ENCODE measurements at places on chromosomes 1 and 21.

DNA sequence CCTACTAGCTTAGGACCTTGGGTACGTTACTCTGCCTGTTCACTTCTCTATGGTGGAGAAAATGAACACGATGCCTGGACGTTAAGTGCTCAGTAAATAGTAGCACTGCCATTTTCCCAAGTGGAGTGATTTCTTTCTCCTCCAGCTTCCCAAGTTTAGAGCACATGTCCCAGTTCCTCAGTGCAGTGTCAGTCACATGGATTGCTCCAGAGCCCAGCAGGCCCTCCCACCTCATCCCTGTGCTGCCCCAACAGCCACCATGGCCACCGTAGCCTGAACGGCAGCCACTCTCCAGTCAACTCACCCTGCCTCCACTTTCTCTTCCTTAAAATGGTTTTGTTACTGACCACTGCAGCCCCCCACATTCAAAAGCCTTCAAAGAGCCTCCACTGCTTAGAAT, 8.5 kb downstream of the STMN1 start:
- peaks cover 68% of the 10 kb centered on the region for H3K36me3 ChIP-seq
- H3K27me3 ChIP-seq, result no peaks in the 10 kb centered on the region
- no peak overlapping the region for H3K4me3 ChIP-seq
- peaks cover 17% of the 10 kb centered on the region for H3K4me1 ChIP-seq
- no peak for DNase-seq

DNA sequence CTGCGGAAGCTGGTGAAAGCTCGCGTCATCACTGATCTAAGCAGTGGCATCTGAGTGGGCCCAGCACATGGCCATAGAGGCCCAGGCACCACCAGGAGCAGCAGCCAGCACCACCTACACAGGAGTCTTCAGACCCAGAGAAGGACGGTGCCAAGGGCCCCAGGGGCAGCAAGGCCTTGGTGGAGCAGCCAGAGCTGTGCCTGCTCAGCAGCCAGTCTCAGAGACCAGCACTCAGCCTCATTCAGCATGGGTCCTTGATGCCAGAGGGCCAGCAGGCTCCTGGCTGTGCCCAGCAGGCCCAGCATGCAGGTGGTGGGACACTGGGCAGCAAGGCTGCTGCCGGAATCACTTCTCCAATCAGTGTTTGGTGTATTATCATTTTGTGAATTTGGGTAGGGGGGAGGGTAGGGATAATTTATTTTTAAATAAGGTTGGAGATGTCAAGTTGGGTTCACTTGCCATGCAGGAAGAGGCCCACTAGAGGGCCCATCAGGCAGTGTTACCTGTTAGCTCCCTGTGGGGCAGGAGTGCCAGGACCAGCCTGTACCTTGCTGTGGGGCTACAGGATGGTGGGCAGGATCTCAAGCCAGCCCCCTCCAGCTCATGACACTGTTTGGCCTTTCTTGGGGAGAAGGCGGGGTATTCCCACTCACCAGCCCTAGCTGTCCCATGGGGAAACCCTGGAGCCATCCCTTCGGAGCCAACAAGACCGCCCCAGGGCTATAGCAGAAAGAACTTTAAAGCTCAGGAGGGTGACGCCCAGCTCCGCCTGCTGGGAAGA, 3.2 kb upstream of the ARTN start:
- H3K4me1 ChIP-seq, result peaks cover 17% of the 10 kb centered on the region
- peaks cover 29% of the 10 kb centered on the region for H3K27me3 ChIP-seq
- no peak for DNase-seq
- H3K27ac ChIP-seq, result no peak overlapping the region
- H3K4me3 ChIP-seq, result no peak overlapping the region

DNA sequence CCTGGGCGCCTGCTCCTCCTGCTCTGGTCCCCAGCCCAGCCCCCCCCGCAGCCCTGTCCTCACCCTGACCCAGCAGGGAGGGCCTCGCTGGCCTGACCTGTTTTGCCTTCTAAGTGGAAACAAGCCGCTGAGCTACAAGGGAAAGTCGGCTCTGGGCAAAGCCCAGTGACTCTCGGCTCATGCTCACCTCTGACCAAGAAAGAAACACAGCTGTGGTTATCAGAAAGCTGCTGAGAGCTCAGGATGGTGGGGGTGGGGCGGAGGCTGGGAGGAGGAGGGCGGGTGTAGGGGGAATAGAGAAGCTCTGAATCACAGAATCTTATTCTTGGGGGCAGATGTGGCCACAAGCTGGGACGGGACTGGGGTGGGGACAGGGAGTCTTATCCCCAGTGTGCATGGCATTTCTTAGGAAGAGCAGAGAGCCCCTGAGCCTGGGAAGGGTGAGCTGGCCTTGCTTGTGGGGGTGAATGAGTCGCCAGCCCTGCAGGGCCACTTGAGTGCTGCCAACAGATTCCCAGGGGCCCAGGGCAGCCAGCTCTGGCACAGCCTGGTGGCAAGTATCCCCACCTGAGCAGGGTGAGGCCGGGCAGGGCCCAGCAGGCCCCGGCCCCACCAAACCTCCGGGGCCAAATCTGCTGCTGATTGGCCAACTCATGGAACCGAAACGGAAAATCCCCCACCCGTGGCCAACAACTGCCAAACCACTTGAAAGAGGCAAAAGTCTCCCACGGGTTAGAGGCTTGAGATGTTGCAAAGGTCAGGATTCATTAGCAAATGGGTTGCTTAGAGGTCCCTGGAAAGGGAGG, 120.6 kb downstream of the SPSB1 start:
- H3K4me3 ChIP-seq, result peak overlapping the region; percentile 43
- H3K36me3 ChIP-seq, result no peaks in the 10 kb centered on the region
- peak overlapping the region; percentile 50 for H3K27ac ChIP-seq
- peaks cover 50% of the 10 kb centered on the region for H3K4me1 ChIP-seq
- DNase-seq, result peak; percentile 74
- H3K27me3 ChIP-seq, result peaks cover 15% of the 10 kb centered on the region

DNA sequence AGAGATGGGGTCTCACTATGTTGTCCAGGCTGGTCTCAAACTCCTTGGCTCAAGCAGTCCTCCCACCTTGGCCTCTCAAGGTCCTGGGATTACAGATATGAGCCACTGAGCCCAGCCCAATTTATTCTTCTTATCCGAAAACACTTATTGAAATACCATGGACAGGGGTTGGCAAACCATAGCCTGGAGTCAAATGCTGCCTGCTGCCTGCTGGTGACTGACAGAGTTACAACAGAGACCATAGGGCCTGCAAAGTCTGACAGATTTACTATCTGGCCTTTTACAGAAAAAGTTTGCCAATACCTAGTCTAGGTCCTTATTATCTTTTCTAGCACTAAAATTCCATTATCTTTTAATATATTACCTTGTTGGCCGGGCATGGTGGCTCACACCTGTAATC, 87.1 kb upstream of the ZNF281 start:
- no peak overlapping the region for H3K4me3 ChIP-seq
- H3K27ac ChIP-seq, result no peak overlapping the region
- no peak for DNase-seq
- H3K27me3 ChIP-seq, result peaks cover 8% of the 10 kb centered on the region

DNA sequence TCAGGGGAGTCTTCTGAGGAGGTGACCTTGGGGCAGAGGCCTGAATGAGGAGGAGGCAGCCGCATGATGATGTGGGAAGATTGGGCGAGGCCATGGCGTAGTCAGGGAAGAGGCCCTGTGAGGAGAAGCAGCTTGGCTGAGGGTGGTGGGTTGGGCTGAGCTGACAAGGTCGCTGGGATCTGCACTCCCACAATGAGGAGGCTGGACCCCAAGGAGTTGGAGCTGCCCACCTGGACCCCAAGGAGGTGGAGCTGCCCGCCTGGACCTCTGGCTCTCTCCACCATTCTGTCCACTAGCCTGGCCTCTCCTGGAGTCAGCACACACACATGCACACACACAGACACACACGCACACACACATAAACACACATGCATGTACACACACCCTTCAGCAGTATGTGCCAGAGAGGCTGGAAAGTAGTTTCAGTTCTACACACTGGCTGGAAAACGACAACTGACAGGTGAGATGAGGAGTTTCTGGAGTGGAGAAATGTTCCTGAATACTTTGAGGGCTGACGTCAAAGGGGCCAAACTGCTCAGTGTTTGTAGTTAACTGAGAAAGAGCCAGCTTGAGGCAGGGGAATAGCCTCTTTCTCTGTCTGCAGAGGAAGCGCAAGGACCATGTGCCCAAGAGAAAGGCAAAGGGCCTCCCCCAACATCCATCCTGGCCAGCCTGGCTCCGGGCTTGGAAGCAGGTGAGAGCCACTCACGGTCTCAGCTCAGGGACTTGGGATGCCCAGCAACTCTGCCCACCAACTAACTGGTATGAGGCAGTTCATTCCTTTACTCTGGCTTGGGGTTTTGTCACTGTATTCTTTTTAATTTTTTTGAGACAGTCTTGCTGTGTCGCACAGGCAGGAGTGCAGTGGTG, 7.1 kb downstream of the SMPDL3B start:
- H3K27me3 ChIP-seq, result no peaks in the 10 kb centered on the region
- H3K4me1 ChIP-seq, result peaks cover 22% of the 10 kb centered on the region
- H3K27ac ChIP-seq, result no peak overlapping the region
- no peaks in the 10 kb centered on the region for H3K36me3 ChIP-seq
- DNase-seq, result no peak

DNA sequence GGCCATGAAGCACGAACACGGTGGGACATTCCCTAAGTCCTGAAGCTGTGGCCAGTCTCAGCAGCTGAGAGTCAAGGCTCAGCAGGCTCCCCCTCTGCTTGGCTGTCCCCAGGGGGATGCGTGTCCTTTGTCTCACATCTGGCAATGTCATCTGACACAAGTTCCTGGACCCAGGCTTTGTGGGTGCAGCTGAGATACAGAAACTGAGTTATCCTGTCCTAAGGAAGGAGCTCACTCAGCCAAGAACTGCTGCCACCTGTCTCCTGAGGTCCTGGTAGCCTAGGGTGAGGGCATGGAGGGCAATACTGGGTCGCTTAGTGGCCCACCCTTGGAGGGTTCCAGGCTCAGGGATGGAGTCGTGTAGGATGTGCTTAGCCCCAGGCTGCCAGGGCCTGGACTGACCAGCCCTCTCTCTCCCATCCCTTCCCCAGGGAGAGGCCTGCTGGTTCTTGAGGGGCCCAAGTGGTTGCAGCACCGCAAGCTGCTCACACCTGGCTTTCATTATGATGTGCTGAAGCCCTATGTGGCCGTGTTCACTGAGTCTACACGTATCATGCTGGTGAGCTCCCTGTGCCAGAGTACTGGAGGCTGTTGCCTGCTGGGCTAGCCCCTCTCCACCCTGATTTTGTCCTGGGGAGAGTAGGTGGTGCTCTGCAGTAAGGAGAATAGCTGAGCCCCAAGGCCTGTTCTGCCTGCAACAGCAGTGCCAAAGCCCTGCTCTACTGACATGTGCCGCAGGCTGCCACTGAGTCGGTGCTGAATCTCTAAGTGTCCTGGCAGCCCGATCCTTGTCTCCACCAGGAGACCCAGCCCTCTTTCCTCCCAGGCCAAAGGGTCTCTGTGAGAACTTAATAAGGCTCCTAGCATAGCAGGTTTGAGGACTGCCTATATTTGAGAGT, 13.5 kb downstream of the CYP4B1 start:
- no peaks in the 10 kb centered on the region for H3K36me3 ChIP-seq
- no peaks in the 10 kb centered on the region for H3K4me1 ChIP-seq
- DNase-seq, result no peak
- H3K27me3 ChIP-seq, result peaks cover 6% of the 10 kb centered on the region

DNA sequence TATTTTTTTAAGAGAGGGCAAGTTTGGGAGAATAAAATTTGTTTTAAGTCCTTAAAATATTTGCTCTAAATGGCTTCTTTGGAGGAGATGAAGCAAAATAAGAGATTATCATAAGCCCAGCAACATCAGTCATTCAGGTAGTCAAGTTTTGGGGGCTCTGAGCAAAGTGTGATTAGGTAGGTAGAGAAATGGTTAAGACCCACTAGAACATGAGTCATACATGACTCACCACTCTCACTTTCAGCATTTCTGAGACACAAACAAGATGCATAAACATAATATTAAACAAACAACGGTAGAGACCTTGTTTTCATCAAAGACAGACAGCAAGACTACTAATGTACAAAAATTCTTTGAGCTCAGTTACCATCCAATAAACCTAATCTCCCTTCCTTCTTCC, 272.2 kb downstream of the LMO4 start:
- H3K36me3 ChIP-seq, result no peaks in the 10 kb centered on the region
- no peak for DNase-seq
- H3K27me3 ChIP-seq, result no peaks in the 10 kb centered on the region
- no peaks in the 10 kb centered on the region for H3K4me1 ChIP-seq

- no peak overlapping the region for H3K4me3 ChIP-seq
- DNase-seq, result no peak
- H3K27ac ChIP-seq, result no peak overlapping the region
- peaks cover 4% of the 10 kb centered on the region for H3K4me1 ChIP-seq
Measured at GRCh38 chr1:94731891-94732290, 88.3 kb upstream of the SLC44A3 start.

DNA sequence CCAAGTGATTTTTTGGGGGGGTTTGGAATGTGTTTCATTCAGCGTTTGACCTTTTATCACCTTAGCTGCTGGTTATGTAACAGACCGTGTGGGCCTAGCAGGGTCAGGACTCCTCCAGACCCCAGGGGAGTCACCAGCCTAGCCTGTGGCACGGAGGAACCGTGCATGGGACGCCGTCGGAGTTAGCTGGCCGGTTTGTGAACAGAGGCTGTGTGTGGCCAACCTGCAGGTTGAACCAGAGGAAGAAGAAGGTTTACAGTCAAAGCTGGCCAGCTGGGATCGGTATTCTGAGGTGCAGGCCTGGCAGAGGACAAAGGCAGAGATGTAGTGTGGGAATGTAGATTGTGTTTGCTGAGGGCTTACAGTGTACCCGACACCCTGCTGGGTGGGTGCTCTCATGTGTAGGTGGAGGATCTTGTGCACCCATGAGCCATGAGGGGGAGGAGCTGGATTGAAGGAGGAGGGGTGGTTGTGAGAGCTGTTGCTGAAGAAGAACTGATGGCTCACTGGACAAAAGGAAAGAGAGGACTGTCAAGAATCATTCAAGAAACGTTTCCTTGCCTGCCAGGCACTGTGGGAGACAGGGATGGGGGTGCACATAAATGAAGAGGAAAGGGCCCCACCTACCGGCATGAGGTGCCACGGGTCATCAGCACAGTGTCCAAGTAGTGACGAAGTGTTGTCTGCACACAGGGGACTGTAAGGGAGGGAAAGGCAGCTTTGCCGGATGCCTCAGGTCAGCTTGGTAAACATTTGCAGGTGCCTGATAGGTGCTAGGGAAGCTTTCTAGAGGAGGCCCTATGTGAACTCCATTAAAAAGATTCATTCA, 40.0 kb upstream of the PWP2 start:
- peaks cover 51% of the 10 kb centered on the region for H3K4me1 ChIP-seq
- H3K27me3 ChIP-seq, result no peaks in the 10 kb centered on the region
- peak; percentile 17 for DNase-seq
- H3K36me3 ChIP-seq, result peaks cover 93% of the 10 kb centered on the region
- no peak overlapping the region for H3K4me3 ChIP-seq

DNA sequence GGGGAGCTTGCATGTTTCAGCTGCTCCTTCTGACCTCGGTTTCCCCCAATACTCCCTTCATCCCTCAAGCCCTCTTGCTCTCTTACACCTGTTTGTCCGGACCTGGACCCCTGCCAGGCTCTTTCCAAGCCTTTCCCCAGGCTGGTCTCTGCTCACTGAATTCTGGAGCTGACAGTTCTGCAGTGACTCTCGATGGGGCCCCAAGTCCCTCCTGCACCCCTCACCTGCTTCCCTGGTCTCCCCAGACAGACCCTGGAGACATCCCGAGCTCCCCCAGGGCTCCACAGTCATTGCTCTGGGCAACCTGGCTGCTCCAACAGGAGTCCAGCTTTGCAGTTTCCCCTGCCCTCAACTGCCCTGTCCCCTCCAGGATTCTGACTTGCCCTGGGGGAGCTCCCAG, 198.6 kb downstream of the GRIK3 start:
- H3K36me3 ChIP-seq, result no peaks in the 10 kb centered on the region
- no peak overlapping the region for H3K27ac ChIP-seq
- peaks cover 16% of the 10 kb centered on the region for H3K27me3 ChIP-seq
- H3K4me3 ChIP-seq, result no peak overlapping the region
- H3K4me1 ChIP-seq, result no peaks in the 10 kb centered on the region
